ENCODE measurements at places on chromosomes 7 and 10. TPM values are rescaled to one million over a fixed set of nuclear protein-coding genes. Genes with fewer than 3 reads are reported as not detected.

Gene CNNM1
- total RNA-seq = not detected

Gene PTPN20
- not detected for total RNA-seq

Gene MYL7
- not detected for total RNA-seq

Gene SVIL
- 94.7 TPM for total RNA-seq

DNA sequence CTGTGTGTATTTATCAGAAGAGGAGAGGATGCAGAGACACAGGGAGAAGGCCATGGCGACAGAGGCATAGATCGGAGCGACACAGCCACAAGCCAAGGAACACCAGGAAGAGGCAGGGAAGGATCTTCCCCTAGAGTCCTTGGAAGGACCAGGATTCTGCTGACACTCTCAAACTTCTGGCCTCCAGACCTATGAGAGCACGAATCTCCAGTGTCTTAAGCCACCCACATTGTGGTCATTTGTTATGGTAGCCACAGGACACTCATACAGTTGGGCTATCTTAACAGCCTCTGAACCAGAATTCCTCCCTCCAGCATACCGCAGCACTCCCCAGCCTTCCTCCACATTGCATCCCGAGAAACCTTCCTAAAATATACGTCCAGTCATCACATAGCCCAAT lies 367.0 kb upstream of the MGMT start:
- peaks cover 6% of the 10 kb centered on the region for H3K4me1 ChIP-seq
- H3K36me3 ChIP-seq = no peaks in the 10 kb centered on the region
- no peak overlapping the region for H3K27ac ChIP-seq
- no peaks in the 10 kb centered on the region for H3K27me3 ChIP-seq
- no peak overlapping the region for H3K4me3 ChIP-seq

GRCh38 chr7:152683297-152683696 lies 7.4 kb upstream of the XRCC2 start:
- DNase-seq = no peak
- no peaks in the 10 kb centered on the region for H3K4me1 ChIP-seq
- no peak overlapping the region for H3K4me3 ChIP-seq
- H3K36me3 ChIP-seq = no peaks in the 10 kb centered on the region
- no peaks in the 10 kb centered on the region for H3K27me3 ChIP-seq

- H3K27me3 ChIP-seq = no peaks in the 10 kb centered on the region
- no peak overlapping the region for H3K27ac ChIP-seq
- H3K36me3 ChIP-seq = no peaks in the 10 kb centered on the region
- H3K4me1 ChIP-seq = no peaks in the 10 kb centered on the region
- no peak for DNase-seq
These were observed 60.1 kb upstream of the ADRB1 start for GRCh38 chr10:113983552-113983951.

- H3K27me3 ChIP-seq = no peaks in the 10 kb centered on the region
- H3K4me3 ChIP-seq = no peak overlapping the region
- H3K27ac ChIP-seq = no peak overlapping the region
These were observed 49.9 kb downstream of the C10orf67 start for GRCh38 chr10:23294638-23295247.

DNA sequence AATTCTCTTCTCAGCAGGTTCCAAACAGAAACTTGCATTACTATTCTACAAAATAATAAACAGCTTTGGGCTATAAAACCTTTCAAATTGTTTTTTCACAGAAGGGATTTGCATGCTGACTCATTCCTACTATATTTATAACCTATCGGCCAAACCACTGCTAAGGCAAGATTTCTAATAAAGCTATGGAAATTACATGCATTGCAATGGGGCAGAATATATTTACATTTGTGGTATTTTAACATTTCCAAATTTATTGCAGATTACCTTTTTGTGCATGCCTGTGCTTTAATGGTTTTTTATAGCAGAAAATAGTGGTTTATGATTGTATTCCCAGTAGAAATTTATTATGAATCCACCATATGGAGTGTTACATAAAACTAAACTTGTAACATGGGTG lies 69.0 kb upstream of the NPVF start:
- no peaks in the 10 kb centered on the region for H3K36me3 ChIP-seq
- no peak overlapping the region for H3K4me3 ChIP-seq
- no peak overlapping the region for H3K27ac ChIP-seq

DNA sequence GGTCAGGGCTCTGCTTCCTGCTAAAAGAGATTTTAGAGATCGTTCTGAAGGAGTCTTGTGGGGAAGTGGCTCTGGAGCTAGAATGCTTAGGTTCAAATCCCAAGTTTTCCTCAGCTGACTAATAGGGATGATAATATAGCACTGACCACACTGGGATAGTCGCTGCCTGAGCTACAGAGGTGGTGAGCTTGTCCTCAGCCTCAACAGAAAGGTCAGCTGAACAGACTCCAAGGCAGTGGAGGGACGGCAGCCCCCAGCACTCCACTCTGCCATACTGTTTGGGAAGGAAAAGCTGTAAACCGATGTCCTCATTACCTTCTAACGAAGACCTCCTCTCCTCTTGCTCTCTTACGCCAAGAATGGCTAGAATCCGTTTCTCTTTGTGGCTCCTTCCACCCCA lies 36.2 kb downstream of the KAT6B start:
- no peaks in the 10 kb centered on the region for H3K4me1 ChIP-seq
- H3K27me3 ChIP-seq = no peaks in the 10 kb centered on the region
- no peak overlapping the region for H3K27ac ChIP-seq
- H3K36me3 ChIP-seq = no peaks in the 10 kb centered on the region
- H3K4me3 ChIP-seq = no peak overlapping the region
- no peak for DNase-seq

- no peaks in the 10 kb centered on the region for H3K27me3 ChIP-seq
- no peak overlapping the region for H3K4me3 ChIP-seq
- no peaks in the 10 kb centered on the region for H3K4me1 ChIP-seq
- no peaks in the 10 kb centered on the region for H3K36me3 ChIP-seq
- no peak overlapping the region for H3K27ac ChIP-seq
These were observed 35.3 kb upstream of the NOBOX start for GRCh38 chr7:144438759-144439158.

- H3K4me3 ChIP-seq = no peak overlapping the region
- H3K36me3 ChIP-seq = no peaks in the 10 kb centered on the region
- no peaks in the 10 kb centered on the region for H3K4me1 ChIP-seq
These were observed 30.8 kb downstream of the OTUD1 start for GRCh38 chr10:23469596-23470237.
